ENCODE measurements at places on chromosomes 5 and 9. TPM values are rescaled to one million over a fixed set of nuclear protein-coding genes. Genes with fewer than 3 reads are reported as not detected.

Gene SIT1
- not detected for total RNA-seq

Gene TAF11L2
- not detected for total RNA-seq

Gene RASEF
- 14.1 TPM for total RNA-seq

Gene ESM1
- total RNA-seq = not detected

Gene PTGR1
- 50.1 TPM for total RNA-seq

Gene TRMO
- 15.6 TPM for total RNA-seq

Gene PCA3
- 0.31 TPM for total RNA-seq

Gene TMEM252
- total RNA-seq = not detected

Gene SUSD3
- 1.2 TPM for total RNA-seq

Gene COL5A1
- total RNA-seq = 21.5 TPM

Gene DIPK1B
- total RNA-seq = 51.3 TPM

Gene LRRC26
- 0.89 TPM for total RNA-seq

Gene AJM1
- 5.1 TPM for total RNA-seq

Gene IFNA1
- total RNA-seq = not detected

Gene CACNA1B
- 2.4 TPM for total RNA-seq

Gene ISL1
- total RNA-seq = 9.7 TPM

Gene CDK5RAP2
- total RNA-seq = 76.8 TPM

Gene DNAJC25
- 8.5 TPM for total RNA-seq

Gene DDX4
- not detected for total RNA-seq

Gene IER5L
- total RNA-seq = 21.8 TPM

Gene IRGM
- total RNA-seq = not detected

Gene ADCY2
- 8.7 TPM for total RNA-seq

Gene PTCH1
- 54.9 TPM for total RNA-seq

Gene IFNA13
- not detected for total RNA-seq

Gene JAKMIP2
- 5.0 TPM for total RNA-seq

Gene MZB1
- 0.24 TPM for total RNA-seq

Gene SLC25A2
- 1.1 TPM for total RNA-seq

Gene TTC23L
- 2.8 TPM for total RNA-seq

Gene IL13
- not detected for total RNA-seq

Gene NKD2
- total RNA-seq = 23.9 TPM

Gene TPM2
- total RNA-seq = 32.4 TPM

Measured in progenitor cell of endocrine pancreas (in vitro differentiated cells).